T47D (cell line): ENCODE measurements at places on chromosomes 12 and 14.

GRCh38 chr12:62375603-62376002, 91.0 kb upstream of the MON2 start:
- no peak for DNase-seq

DNA sequence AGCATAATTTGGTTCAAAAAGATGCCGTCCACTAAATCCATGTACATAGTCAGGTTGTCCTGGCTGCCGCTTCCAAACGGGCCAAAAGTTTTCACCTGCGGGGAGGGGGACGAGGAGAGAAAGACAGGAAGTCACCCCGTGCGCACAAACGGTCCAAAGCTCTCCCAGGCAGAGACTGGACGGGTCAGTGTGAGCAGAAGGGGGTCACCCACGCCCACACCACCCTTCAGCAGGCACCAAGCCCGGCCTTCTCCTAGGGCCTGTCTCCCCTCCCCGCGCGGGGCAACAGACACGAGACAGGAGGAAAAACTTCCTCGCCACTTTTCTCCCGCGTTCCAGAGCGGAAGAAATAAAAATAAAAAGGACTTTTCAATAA, 888 bp downstream of the CCDC88C start:
- DNase-seq = no peak

DNA sequence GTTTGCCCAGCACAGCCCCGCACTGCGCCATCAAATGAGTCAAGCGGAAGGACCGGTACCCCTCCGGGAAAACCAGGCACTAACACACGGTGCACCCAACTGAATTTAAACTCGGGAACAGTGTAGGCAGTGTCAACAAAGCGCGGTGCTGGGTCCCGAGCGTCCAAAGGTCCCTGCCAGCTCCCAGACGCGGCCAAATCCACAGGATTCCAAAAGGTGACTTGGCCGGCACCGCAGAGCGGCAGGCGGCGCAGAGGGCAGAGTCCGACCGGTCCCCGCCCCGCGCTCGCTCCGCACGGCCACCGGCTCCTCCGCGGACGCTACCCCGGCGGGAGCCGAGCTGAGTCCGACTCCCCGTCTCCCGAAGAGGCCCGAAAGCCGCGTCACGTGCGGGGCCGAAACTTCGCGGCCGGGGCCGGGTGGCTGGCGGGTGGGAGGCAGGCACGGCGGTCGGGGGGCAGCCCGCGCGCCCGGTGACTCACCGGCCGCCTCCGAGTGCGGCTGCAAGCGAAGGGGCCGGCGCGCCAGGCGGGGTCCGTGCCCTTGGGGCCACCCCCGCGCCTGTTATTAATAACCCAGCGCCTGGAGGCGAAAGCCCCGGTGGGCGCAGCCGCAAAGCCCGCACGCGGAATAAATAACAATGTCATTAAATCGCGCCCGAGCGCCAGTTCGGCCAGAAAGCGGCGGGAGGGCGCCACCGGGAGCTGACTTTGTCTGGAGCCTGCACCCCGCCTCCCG, 863 bp downstream of the DENND5B start:
- DNase-seq = peak; percentile 60

DNA sequence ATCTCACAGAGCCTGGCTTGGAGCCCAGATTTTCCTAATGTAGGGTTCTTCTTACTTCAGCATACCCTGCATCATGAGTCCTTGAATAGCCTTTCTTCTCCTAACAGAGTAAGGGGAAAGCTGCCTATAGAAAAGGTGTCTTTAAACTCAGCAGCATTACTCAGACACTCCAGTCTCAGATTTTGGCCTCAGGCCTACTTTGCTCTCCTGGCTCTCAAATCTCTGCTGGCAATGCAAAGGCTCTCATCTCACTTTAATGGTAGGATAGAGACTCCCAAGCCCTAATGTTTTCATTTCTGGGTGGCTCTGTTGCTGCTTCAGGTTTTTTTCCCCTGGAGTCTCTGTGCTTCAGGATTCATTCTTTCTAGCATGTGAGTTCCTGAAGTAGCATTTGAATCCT, 9.1 kb upstream of the NKX2-8 start:
- no peak for DNase-seq
